ENCODE measurements at places on chromosomes 5 and 9. TPM values are rescaled to one million over a fixed set of nuclear protein-coding genes. Genes with fewer than 3 reads are reported as not detected.

ANKRD20A1 gene
- total RNA-seq: 4.2 TPM

DNA sequence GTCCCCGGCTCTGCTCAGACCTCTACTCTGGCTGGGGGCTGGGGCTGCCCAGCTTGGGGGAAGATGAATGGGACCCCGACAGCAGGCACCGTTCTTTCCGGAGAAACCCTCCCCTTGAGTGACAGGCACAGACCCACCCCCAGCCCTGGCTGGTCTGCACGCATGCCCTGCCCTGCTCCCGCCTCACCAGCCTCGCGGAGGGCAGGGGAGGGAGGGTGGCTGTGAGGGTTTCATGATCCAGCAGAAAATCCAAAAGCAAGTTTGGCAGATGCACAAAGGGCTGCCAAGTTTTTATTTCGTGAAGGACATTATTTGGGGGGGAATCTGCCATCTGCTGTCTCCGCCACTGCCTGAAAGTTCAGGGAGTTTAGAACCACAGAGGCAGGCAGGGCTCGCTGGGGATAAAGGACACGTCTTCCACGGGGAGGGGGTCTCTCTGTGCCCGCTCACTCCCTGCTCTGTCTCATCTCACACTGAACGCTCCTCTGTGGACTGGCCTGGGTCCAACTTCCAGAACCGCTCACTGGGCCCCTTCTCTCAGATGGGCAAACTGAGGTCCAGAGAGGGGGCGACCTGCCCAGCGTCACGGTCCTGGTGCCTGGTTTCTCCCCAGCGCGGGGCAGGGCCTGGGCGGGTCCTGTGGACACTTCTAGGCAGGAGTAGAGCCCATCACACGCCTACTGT, 92.9 kb downstream of the RXRA start:
- no peak for DNase-seq

- no peak for DNase-seq
Observed at GRCh38 chr9:29865764-29866313, 2292.6 kb upstream of the C9orf72 start.

GRM6 gene
- total RNA-seq: not detected

GRCh38 chr9:121786998-121787422, 135.6 kb downstream of the DAB2IP start:
- DNase-seq: no peak

GRCh38 chr9:75105841-75106240, 17.5 kb downstream of the OSTF1 start:
- peak; percentile 22 for DNase-seq

GRCh38 chr9:132942541-132943182, 1.8 kb downstream of the TSC1 start:
- DNase-seq: no peak

WWC1 gene
- total RNA-seq: 174 TPM

DNA sequence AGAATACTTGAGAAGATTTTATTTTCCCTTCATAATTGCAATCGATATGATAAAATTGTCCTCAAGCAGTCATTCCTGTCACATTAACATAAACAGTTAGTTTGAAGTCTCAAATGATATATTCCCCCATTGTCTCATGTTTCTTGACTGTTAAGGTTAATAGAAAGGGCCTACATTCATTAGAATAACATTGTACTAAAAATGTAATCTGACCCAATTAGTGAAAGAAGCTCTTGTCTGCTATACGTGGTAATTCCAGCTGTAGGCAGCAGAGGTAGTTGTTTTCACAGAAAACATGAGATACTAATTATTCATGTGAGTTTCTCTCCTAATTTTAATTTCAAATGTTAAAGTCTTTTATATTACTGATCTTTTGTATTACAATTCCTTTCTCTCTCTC, 25.9 kb upstream of the AP3B1 start:
- DNase-seq: no peak

DNA sequence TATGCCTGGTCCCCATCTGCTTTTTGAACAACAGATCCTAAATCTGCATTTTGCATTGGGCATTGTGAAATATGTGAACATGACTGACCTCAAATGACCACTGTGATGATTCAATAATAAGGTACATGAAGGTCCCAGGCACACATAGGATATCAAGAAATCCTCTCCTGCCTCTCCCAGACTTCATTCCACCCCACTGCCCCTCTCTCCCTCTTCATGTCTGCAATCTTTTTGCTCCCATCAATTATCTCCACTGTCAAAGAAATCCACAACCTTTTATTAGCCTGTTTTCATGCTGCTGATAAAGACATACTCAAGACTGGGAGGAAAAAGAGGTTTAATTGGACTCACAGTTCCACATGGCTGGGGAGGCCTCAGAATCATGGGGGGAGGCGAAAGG, 476.7 kb downstream of the CTNND2 start:
- no peak for DNase-seq

GRCh38 chr5:66840511-66841013, 244.4 kb downstream of the MAST4 start:
- no peak for DNase-seq

TEK gene
- total RNA-seq: 32.6 TPM

- DNase-seq: no peak
Observed at GRCh38 chr5:169971780-169972179, 8.5 kb downstream of the INSYN2B start.

GRCh38 chr5:87361031-87361445, 51.7 kb downstream of the CCNH start:
- no peak for DNase-seq

DNA sequence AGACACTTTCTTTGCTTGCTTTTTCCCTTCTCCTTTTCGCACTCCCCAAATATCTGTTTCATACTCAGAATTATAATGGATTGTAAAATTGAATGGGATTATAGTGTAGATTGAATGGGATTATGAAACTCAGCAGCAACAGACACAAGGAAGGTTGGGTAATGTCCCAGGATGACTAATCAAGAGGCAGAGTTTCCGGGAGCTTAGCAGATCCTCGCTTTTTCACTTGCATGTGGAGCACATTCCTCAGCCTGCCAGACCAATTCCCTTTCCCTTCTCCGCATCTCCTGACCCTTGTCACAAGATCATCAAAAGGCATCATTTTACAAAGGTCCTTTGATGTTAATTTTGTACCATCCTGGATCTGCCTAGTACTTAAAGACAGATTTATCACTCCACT, 55.1 kb upstream of the SLC1A1 start:
- DNase-seq: no peak

DNA sequence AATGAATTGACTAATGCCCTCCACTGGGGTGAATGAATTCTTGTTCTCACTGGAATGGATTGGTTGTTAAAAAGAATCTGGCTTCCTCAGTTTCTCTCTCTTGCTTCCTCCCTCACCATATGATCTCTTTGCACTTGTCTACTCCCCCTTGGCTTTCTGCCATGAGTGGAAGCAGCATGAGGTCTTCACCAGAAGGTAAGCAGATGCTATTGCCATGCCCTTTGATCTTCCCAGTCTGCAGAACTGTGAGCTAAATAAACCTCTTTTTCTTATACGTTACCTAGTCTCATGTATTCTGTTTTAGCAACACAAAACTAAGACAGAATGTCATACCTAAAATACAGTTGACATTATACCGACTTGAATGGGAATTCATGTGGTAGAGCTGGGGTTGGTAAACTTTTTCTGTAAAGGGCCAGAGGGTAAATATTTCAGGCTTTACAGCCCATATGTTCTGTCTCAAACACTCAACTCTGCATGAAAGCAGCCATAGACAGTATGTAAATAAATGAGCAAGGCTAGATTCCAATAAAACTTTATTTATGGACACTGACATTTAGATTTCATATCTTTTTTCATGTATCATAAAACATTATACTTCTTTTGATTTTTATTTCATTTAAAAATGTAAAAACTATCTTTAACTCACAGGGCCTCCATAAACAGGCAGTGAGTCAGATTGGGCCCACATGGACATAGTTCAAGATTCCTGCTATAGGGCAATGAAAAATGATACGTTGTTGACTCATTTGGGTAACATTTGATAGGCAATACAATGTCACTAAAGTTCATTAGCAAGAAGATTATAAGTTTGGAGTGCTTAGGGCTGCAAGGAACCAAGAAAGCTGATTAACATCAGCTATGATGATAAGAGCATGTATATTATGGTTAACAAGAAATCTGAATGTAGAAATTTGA, 79.4 kb upstream of the TLE4 start:
- no peak for DNase-seq

DNA sequence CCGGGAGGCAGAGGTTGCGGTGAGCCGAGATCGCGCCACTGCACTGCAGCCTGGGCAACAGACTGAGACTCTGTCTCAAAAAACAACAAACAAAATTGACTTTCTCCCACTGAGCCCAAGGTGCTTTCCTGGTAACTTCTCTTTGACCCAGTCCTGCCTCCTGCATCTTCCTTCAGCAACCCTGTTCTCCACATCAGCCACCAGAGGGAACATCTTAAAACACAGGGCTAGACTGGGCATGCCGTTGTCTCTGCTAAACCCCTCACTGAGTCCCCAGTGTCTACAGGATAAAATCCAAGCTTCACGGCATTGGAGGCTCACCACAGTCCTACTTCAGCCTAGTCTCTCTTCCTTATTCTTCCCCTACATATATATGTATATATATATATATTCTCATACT, 39.8 kb upstream of the KCNMB1 start:
- no peak for DNase-seq

PTGER4 gene
- total RNA-seq: 17.2 TPM

GRCh38 chr9:98121058-98121457, 2.0 kb upstream of the TRIM14 start:
- no peak for DNase-seq

DNA sequence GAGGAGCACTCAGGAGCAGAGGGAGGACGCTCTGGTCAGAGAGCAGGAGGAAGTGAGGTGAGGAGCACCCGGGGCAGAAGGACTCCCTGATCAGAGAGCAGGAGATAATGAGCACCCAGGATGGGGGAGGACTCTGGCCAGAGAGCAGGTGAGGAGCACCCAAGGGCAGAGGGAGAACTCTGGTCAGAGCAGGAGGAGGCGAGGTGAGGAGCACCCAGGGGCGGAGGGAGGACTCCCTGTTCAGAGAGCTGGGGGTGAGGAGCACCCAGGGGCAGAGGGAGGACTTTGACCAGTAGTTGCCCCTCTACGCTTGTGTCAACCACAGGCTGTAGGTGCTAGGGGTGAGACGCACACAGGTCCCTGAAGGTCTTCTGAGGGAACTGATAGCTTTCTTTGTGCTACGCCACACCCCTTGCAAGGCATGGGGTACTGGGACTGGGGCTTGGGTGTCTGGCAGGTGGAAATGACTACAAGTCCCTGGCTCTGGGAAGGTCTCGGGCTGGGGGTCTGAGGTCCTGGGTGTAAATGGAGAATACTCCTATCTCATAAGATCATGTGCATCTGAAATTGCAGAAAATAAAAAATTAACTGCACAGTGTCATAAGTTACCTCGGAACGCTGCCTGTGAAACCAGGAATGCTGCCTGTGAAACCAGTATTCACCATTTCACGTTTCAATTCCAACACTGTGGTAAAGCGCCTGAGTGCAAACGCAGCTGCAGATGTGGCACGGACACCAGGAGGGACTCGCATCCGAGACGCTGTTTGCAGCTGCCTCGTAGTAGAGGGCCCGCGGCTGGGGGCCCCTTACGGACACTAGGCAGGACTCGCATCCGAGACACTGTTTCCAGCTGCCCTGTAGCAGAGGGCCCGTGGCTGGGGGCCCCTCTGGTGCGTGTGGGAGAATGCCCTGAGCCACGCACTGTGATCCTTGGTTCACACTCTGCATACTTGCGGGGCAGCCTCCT, 27.0 kb upstream of the SLC6A3 start:
- DNase-seq: no peak

DNA sequence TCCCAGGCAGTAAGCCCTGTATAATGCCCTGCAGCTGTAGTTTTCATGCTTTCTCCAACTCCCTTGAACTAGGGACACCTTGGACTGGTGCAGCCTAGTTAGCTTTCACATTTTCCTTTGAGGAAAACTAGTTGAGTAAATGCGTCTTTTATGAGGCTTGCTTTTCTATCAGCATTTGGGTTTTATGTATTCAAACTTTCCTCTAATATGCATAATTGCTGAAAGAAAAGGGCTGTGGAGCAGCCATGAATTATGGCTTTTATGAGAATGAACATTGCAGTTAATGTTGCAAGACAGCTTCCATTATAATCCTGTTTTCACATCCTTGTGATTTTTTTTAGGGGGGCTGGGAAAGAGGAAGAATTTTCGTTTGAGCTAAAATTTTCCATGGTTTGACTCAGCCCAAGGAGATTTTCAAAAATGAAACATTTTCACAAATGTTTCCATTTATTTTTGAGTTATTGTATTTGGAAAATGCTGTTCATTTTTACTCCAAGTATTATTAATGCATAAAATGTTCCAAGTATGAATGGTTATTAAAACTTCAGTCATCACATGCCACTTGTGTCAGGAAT, 57.9 kb upstream of the PPP3R2 start:
- peak; percentile 13 for DNase-seq

LOX gene
- 9.2 TPM for total RNA-seq

DNA sequence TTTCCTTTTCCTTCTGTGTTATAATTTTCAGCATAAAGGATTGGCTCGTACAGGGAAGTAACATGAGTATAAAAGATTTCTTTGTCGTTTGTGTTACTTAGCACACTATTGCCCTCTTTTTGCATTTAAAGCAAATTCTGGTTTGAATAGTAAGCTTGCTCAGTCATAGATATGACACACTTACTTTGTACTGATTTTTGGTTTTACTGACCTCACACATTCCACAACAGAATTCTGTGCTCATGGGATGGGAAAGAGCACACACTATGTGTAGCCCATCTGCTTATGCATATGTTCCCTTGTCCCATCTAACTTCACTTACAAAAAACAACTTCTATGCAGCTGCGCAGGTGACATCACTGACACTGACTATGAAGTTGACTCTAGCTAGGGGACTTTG, 111.9 kb upstream of the MTAP start:
- no peak for DNase-seq

- DNase-seq: peak; percentile 33
Observed at GRCh38 chr5:30804739-30805505, 388.6 kb upstream of the CDH6 start.

CTXN3 gene
- total RNA-seq: 0.35 TPM

PRR7 gene
- 5.5 TPM for total RNA-seq

TMEM232 gene
- total RNA-seq: 11.3 TPM

GRCh38 chr9:7778851-7779600, 20.6 kb downstream of the DMAC1 start:
- no peak for DNase-seq

HBEGF gene
- 7.8 TPM for total RNA-seq

PCDHB16 gene
- total RNA-seq: 5.1 TPM

ADAMTS2 gene
- 13.6 TPM for total RNA-seq

- no peak for DNase-seq
Observed at GRCh38 chr9:105244734-105245028, 230 bp downstream of the SLC44A1 start.

GRCh38 chr5:39191216-39191615, 28.1 kb downstream of the FYB1 start:
- no peak for DNase-seq

SCGB3A2 gene
- not detected for total RNA-seq

DNA sequence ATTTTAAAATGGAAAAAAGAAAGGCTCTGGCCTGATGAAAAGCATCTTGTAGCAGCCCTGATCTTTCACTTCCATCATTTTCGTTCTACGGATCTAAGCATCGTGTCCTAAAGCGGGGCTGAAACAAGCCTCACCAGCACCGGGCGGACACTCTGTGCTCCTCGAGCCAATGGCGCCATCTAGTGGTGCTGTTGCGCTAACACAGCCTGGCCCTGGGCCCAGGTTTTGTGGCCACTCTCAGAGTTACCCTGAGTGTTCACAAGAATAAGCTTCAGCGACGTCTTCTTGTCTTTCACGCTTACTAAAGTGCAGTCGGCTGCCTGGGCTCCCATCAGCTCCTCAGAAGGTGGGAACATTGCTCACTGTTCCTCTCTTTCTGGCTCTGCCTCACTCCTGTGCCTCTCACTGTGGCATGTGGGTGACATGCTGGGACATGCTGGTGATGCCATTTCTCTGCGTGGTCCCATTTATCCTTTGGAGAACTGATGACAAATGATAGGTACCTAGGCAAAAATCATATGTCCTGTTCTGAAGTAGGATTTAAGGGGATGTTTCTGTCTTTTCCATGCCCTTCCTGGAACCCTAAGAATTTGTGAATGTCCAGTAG, 32.7 kb downstream of the DMRT3 start:
- DNase-seq: peak; percentile 90

Measured in kidney (tissue), 22 donors.